ENCODE measurements at places on chromosomes 7 and 10. TPM values are rescaled to one million over a fixed set of nuclear protein-coding genes. Genes with fewer than 3 reads are reported as not detected.

DNA sequence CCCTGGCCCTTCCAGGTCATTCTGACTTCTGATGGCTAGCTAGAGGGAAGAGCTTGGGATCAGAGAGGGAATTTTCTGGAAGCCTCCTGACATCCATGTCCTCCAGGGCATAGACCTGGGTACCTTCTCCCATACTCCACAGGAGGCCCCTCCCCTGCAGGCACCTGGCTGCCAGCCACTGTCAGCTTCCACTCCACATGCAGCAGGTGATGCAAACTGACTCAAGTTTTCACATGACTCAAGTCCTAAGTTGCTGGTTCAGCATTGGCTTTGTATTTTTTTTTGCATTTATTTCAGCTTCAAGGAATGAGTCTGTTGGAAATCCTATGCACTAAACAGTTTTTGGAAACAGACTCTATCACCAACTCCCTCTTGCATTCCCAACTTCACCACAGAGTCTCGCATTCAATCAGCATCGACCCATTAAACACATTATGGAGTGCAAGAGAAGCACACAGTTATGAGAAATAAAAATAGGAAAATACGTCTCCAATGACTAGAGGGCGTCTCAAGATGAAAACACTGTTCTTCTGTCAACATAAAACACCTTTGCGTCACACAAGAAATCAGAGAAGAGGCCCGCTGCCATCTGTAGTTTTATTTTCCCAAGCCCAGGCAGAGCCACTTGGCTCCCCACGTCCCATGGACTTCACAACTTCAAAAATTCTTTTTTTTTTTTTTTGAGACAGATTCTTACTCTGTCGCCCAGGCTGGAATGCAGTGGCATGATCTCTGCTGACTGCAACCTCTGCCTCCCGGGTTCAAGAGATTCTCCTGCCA is 362.6 kb upstream of the MGMT start:
- no peak for DNase-seq

DNA sequence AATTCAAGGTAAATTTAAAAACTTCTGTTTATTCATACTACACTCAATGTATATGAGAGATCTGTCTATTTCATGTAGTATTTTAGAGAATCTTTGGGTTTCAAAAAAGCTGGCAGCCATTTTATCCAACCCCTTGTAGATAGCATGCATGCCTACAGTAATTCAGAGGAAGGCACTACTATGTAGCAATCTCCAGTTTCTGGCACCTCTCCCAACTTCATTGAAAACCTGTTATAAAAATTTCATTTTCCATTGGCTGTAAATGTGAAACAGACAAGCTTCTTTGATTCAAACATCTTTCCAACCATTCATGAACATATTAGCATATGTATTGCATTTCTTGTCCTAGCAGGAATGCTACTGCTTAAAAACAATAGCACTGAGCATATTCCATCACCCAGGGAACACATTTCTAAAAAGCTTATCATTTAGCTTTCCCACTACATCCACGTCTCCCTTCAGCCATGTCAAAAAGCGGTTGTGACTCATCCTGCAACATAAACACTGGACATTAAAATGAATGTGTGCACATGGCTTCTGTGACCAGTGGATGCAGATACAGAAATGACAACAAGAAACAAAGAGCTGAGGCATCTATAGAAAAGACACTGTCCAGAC is 330.4 kb upstream of the AOAH start:
- no peak for DNase-seq

TRIM74 gene
- total RNA-seq, result 3.7 TPM

DNA sequence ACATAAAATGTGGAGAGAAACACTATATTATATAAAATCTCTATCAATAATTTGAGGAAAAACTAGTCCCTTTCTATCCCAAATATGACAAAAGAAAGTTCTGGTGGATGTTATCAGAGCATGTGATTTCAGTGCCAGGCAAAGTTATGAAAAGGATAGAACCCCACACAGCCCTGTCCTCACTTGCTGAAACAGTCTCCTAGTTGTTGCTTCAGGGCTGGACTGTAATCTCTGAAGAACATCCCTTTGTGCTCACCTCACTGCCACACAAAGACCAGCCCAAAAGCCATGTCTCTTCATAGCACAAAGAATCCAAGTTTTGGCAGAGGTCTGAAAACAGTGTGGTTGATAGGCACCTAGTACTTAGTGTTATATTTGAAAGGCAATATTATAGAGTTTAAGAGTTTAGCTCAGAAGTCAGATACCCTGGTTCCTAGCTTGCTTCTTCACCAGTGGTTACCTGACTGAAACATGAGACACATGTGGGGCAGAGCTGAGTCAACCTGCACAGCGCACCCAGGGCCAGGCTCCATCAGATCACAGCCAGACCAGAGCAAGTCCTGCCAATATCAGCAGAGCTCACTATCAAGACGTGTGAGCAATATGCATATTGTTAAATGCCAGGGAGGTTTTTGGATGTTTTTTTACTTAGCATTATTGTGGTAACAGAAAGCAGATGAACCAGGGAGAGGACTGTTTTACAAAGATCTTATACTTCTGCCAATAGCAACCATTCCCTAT is 25.0 kb downstream of the CYP3A7 start:
- DNase-seq, result no peak

- DNase-seq, result no peak
These were observed 9.5 kb upstream of the EFCAB10 start for GRCh38 chr7:105590793-105591192.

- no peak for DNase-seq
These were observed 273.7 kb downstream of the PTPRN2 start for GRCh38 chr7:158313931-158314330.

DNA sequence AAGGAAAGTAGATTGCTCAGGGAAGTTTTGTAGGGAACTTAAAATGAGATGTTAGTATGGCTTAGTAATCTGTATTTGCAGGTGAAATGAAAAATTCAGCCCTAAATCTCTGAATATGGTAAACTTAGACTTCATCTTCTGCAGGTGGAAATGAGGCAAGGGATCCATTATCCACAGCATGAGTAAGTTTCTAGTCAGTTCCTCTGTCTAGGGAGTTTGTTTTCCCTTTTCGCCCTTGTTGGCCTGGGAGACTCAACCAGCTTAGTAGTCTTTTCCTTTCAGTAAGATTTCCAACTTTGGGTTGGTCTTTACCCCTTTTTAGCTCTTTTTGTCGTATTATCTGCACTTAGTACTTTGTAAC is 65.6 kb downstream of the ZEB1 start:
- DNase-seq, result no peak

DNA sequence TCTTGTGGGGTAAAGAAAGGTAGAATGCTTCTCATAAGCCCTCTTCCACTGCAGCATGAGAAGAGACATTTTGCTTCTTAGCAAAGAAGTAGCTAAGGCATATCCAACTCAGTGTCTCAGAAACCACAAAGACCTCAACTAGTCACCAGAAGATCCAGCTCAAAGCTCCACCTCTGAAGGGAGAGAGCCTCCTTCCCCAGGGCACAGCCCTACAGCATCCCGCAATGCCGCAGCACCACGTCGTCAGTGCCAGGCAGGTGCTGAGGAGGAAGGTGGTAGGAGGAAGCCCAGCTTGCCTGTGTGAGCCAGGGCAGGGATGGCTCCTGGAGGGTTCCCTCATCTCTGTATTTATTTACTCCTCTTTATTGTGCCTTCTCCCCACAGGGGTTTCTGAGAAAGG is 385.6 kb upstream of the NPVF start:
- DNase-seq, result no peak

DNA sequence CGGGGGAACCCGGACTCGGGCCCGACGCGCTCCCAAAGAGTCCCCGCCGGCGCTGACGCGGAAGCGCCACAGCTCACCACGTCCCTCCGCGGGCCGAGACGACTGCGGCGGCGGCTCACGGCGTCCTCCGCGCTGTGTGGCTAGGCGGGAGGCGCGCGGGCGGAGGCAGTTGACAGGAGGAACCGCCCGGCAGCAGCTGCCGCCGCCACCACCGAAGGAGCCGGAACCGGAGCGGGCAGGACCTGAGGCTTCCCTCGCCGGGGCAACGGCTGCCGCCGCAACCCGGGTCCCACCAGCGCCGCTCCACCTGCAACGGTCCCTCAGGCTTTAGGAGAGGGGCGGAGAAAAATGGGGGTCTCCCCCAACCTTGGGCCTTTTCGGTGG is 334 bp downstream of the ZNF800 start:
- no peak for DNase-seq

All from naive thymus-derived CD4-positive, alpha-beta T cell (primary cell).